ENCODE measurements at places on chromosomes 1 and 21.

DNA sequence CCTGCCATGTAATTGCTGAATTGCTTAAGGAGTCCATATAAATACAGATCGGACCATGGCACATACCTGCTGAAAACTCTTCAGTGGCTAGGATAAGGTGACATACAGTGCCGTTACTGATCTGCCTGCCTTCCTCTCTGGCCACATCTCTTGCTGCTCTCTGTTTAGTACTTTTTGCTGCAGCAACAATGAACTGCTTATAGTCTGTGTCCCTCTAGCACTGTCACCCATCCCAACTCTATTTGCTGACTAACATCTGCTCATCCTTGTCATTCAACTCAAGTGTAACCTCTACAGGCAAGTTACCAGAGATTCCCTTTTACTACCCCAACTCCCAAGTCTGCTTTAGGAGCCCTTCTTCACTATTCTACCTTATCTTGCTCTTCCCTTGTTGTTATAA, 65.6 kb downstream of the GTF2B start:
- DNase-seq, result no peak

DNA sequence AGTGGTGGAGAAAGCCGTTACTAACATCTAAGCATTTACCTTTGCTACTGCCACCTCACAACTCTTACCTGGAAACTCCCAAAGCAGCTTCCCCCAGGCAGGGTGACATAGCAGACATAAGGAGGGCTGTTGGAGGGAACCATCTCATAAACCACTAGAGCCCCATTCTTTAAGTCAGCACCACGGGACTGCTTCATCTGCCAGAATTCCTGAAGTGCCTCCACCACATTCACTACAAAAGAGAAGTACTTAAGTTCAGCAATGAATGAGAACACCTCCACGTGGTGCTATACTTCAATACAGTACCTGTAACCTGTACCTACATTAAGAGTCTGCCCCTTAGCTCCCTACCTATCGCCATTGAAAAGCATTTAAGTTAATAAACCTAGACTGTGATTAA, 10.3 kb downstream of the LIX1L start:
- no peak for DNase-seq

- DNase-seq, result no peak
Observed at GRCh38 chr1:109625176-109625575, 5.5 kb downstream of the AMPD2 start.

GRCh38 chr1:244280201-244280600, 171.5 kb downstream of the ADSS2 start:
- DNase-seq, result no peak

GRCh38 chr1:241272828-241273227, 84.2 kb downstream of the RGS7 start:
- no peak for DNase-seq

DNA sequence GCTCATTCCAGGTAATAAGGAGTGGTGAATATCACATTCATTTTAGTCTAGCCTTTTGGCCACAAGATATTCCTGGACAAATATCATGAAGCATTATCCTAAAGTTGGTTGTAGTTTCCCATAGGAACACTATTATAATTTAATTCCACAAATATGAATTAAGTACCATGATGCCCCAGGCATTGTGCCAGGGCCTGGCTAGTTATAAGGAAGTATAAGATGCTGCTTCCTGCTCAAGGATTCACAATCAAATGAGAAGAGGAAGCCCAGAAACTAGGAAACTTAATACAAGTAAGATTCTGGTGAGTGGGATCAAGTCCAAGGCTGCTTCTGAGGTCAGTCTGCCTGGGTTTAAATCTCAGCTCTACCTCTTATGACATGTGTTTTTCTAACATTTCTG, 30.6 kb upstream of the ZP4 start:
- no peak for DNase-seq

GRCh38 chr21:36767096-36767495, 68.2 kb downstream of the SIM2 start:
- no peak for DNase-seq

- DNase-seq, result no peak
Observed at GRCh38 chr1:76666499-76666898, 200.8 kb upstream of the ST6GALNAC5 start.

- no peak for DNase-seq
Observed at GRCh38 chr1:10727751-10728232, 68.7 kb downstream of the CASZ1 start.

GRCh38 chr1:212479188-212479587, 46.5 kb downstream of the NENF start:
- no peak for DNase-seq

DNA sequence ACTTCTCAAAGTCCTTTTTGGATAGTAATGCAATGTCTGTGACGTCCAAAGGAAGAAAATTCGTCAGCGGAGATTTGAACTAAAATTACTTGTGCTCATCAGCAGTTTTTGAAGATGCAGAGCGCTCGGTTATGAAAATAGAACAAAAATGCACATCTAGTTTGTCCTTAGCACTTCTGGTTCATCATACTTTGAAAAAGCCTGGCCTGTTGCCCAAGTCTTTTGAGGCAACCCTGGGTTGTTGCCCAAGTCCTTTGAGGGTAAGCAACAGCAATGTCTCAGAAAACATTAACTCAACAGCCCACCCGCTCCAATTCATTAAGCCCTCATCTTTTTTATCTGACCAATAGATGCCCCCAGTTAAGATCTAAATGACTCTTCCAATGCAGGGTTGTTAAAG, 91.9 kb downstream of the HUNK start:
- no peak for DNase-seq

DNA sequence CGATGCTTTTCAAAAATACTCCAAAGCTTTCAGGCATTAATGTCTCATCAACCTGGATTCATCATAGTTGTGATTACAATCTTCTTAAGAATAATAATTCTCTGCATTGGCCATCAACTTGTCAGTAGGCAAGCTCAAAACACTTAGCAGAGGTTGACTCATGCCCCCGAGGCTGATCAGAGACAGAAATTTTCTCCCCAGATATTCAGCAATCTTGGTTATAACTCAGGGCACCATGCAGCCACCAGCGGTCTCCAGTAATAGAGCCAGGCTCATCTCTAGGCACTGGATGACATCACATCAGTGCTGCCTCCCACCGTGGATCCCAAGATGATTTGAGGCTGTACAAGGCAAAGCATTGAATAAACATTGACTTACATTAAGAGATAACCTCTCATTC, 14.3 kb upstream of the IFFO2 start:
- DNase-seq, result no peak

- peak; percentile 64 for DNase-seq
Observed at GRCh38 chr21:45478115-45478801, 64.0 kb downstream of the SLC19A1 start.

DNA sequence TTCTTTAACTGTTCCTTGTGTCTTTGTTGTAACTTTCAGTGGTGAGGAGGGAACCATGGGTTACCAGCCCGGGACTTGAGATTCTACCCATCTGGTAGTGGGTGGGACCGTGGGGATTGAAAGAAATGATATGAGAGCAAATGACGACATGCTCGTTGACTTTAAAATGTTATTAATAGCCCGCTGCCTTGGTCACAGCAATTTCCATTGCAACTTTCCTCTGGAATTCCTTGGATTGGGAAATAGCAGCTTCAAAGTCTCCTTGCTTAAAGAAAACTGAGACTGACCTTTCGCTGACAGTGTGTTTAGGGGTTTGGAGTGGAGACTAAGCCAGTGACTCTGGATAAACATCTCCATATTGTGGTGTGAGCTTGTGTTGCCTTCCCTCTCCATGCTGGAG, 44.2 kb upstream of the MARK1 start:
- DNase-seq, result no peak

DNA sequence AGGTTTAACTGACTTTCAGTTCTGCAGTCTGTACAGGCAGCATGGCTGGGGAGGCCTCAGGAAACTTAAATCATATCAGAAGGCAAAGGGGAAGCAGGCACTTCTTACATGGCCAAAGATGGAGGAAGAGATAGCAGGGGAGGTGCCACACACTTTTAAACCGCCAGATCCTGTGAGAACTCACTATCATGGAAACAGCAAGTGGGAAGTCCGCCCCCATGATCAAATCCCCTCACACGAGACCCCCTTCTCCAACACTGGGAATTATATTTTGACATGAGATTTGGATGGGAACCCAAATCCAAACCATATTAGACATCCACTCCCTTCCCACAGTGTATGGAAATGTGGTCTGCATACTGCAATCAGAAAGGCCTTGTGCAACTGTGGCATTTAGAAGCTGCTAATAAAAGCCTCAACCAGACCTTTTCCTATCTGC, 148.2 kb downstream of the FCRL5 start:
- DNase-seq, result no peak

DNA sequence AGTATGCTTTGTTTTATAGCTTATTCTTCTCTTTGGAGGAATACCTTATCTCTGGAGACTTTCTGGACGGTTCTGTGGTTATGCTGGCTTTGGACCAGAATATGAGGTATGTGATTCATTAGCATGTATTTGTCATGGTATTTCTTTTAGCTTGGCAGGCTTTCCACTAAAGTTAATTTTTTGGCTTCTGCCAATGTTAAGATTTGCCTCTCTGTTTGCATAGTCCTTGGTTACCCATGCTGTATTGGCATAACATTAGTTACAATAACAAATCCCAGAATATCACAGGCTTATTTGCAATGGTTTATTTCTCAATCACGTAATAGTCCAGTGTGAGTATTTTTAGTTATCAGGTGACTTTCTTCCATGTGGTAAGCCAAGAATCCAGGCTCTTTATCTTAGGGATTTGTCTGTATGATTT, 9.7 kb downstream of the ZMPSTE24 start:
- DNase-seq, result no peak

DNA sequence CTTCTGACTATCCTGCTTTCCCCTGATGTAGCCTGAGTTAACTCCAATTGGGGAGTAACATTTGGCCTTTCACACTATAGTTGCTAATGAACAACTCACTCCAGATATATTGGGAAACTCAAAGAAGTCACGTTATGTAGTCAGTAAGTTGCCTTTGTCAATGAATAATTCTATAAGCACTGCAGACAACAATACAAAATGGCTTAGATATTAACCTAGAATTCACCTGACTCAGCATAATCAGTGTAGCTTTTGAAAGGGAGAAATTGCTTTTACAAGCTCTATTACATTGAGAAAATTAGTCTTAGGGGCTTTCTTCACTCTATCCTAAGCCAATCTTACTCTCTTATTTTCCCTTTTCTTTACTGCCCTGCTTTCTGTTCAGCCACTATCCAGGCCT, 303.5 kb upstream of the NR5A2 start:
- DNase-seq, result no peak

- no peak for DNase-seq
Observed at GRCh38 chr21:40905251-40905650, 58.3 kb upstream of the DSCAM start.

DNA sequence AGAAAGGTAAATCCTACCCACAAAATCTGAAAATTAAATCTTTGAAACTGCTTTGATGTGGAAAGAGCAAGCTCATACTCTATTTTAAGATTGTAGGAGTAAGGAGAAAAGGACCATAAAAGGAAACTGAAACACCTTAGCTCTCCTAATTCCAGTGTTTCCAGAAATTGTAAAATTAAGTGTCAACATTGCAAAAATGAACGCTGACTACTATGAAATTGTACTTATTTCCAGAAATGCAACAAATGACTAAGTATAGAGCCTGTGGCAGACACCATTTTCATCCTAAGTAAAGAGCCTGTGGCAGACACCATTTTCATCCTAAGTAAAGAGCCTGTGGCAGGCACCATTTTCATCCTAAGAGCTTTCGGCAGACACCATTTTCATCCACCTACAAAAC, 6.9 kb upstream of the SIPA1L2 start:
- no peak for DNase-seq

DNA sequence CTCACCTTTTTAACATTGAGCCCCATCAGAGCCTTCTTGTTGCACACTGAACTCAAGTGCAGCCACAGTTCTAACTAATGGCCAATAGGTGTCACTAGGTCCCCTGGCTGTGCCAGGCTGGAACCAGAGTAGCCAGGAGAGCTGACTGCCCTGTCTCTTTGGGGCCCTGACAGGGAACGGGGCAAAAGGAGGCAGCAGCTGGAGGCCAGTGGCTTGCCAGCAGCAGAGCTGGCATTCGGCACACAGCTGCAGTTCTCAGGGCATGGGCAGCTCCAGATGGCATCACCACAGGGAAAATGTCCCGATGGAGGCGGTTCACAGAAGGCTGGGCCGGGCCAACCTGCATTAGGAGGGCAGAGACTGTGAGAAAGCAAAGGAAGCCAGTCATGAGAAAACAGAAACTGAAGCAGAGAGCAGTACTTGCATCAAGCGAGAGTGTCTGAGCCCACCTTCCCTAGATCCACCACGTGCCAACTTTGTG, 188.6 kb downstream of the FCRL5 start:
- DNase-seq, result peak; percentile 54

GRCh38 chr1:227805606-227806197, 9.8 kb upstream of the PRSS38 start:
- DNase-seq, result peak; percentile 87

DNA sequence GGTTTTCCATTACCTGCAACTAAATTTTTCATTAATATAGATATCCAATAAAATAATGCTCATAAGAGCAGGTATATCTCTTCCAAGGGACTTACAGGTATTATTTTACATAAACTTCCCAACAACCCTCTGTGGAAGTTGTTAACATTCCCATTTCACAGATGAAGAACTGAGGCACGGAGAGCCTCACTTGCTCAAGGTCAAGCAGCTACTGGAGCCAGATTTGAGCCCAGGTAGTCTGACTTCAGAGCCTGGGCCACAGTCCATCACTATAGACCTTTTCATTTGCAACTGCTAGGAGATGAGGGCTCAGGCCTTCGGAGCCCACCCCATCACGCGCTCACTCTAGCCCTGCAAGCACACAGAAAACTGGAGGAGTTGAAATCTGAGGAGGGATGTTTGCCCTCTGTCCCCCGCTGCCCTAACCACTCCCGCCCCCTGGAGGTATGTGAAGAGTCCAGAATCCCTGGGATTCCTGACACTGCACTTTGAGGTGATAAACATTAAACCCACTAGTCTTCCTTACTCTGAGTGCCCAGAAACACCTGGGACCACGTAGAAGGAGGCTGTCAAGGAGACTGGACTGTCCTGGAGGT, 11.7 kb upstream of the ALPL start:
- DNase-seq, result no peak

DNA sequence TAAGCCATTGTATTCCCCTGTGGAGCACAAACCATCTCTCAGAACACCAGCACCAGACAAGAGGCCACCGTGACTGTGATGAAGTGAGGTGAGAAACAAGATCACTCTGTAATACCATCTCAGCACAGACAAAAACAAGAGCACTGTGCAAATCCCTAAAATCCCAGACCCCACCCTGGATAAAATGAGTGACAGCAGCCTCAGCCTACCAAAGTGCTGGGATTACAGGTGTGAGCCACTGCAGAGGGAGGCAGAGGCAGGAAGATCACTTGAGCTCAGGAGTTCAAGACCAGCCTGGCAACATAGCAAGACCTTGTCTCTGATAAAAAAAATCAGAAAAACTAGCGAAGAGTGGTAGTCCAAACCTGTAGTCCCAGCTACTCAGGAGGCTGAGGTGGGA, 23.4 kb downstream of the SLC30A10 start:
- no peak for DNase-seq

DNA sequence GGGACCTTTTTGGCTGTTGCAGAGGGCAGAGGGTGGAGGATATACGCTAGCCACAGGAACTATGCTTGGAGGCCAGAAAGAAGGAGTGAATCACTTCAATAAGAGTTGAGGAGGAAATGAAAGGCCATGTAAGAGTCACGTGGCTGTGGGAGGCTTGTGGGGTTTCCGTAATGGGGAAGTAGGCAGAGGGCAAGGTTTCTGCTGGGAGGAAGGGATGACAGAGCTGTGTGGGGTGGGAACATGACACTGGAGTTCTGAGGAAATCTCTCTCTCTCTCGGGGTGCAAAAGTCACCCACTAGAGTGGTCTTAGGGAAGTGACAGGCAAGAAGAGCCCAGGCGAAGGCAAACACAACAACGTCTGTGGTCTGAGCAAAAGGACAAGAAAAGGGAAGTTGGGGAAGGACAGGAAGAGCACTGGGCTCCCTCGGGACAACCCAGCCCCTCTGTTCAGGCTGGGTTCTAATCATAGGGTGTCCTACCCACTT, 3.9 kb upstream of the CD1C start:
- DNase-seq, result peak; percentile 8

Measured in urothelium cell line (cell line).